ENCODE measurements at places on chromosomes 12 and 14. TPM values are rescaled to one million over a fixed set of nuclear protein-coding genes. Genes with fewer than 3 reads are reported as not detected.

NPFF gene
- not detected for polyA plus RNA-seq

PKP2 gene
- 10.0 TPM for polyA plus RNA-seq

LMNTD1 gene
- not detected for polyA plus RNA-seq

DNA sequence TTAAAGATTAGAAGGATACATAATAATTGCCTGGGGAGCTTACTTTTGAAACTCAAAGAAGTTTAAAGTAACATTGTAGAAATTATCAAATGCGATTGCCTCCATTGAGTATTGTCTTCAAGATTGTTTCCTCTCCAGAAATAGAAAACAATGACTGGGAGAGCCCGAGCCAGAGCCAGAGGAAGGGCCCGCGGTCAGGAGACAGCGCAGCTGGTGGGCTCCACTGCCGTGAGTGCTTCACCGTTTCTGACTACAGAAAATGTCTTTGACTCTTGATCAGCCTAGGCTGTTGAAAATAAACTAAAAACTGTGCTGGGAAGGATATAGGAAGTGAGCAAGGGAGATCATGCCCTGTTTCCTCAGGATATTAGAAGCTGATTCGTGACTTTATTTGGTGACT lies 4.8 kb downstream of the PIWIL1 start:
- DNase-seq, result no peak

DNA sequence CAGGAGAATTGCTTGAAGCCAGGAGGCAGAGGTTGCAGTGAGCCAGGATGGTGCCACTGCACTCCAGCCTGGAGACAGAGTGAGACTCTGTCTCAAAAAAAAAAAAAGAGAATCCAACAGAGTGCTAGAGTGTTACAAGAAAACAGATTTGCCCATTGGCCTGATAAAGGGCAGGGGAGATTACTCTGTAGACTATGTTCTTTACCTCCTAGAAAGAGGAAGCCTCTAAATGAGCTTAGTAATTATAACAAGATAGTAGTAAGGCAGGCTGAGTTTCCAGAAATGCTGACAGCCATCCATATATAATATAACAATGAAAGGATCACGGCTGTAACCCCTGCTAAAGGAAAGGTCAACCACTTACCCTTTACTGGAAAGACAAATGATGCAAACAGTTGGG lies 24.4 kb downstream of the AK7 start:
- DNase-seq, result no peak

DNA sequence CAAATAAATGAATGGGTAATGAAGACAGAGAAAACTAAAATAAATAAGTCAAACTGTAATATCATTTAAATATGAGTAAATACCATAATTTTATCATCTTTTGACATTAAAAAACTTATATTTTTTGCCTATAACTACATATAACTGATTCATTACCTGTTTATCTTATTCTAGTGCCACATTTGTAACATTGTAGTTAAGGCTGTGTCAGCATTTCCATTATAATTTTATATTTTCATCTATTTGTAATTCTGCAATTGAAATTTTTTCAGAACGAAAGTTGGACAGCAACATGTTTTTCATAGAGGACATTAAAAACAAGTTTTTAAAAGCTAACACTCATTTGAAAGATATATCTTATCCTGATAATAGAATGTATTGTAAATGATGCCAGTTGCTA lies 1286.5 kb downstream of the LRFN5 start:
- no peak for DNase-seq

- no peak for DNase-seq
These were observed 90.0 kb upstream of the SLC38A4 start for GRCh38 chr12:46915836-46916235.

Measured in liver (tissue), 10 donors.